Activated naive CD8-positive, alpha-beta T cell treated with anti-CD3 and anti-CD28 coated beads for 36 hours (primary cell): ENCODE measurements at places on chromosomes 13 and 19.

GRCh38 chr19:37695144-37695899, 24.2 kb downstream of the ZNF607 start:
- no peak overlapping the region for H3K4me3 ChIP-seq
- H3K4me1 ChIP-seq = peaks cover 6% of the 10 kb centered on the region
- H3K36me3 ChIP-seq = peaks cover 52% of the 10 kb centered on the region

- H3K36me3 ChIP-seq = peaks cover 4% of the 10 kb centered on the region
- H3K27ac ChIP-seq = no peak overlapping the region
- H3K4me1 ChIP-seq = peaks cover 19% of the 10 kb centered on the region
- H3K4me3 ChIP-seq = peak overlapping the region; percentile 73
Measured at GRCh38 chr19:13022859-13023636, 27.8 kb downstream of the NFIX start.

DNA sequence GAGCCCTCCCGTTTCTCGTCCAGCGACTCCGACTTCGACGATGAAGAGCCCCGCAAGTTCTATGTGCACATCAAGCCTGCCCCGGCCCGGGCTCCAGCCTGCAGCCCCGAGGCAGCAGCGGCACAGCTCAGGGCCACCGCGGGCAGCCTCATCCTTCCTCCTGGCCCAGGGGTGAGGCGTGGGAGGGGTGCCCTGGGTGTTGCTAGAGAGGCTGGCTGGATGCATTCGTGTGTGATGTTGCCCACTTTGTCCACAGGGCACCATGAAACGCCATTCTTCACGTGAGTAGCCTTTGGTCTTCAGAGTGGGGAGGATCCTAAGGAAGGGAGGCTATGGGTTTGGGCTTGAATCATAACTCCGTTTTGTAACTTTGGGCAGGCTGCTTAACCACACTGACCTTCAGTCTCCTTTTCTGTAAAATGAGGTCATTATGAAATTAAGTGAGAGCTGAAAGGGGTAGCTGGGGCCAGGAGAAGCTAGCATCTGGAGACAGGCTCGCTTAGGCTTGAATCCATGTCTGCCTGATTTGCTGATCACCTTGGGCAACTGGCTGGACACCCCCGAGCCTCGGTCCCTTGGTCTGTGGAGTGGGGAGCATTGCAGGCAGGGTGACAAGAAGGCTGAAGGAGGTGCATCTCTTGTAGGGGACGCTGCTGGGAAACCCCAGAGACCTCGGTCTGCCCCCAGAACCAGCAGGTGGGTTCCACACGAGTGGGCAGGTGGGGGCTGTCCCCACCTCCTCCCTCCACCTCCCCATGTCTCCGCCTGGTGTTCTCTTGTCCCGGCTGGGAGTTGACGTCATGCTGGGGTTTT, 18.7 kb upstream of the B3GNT3 start:
- no peaks in the 10 kb centered on the region for H3K27me3 ChIP-seq
- H3K4me3 ChIP-seq = no peak overlapping the region
- peaks cover 16% of the 10 kb centered on the region for H3K4me1 ChIP-seq
- peaks cover 37% of the 10 kb centered on the region for H3K36me3 ChIP-seq
- peak overlapping the region; percentile 85 for H3K27ac ChIP-seq

DNA sequence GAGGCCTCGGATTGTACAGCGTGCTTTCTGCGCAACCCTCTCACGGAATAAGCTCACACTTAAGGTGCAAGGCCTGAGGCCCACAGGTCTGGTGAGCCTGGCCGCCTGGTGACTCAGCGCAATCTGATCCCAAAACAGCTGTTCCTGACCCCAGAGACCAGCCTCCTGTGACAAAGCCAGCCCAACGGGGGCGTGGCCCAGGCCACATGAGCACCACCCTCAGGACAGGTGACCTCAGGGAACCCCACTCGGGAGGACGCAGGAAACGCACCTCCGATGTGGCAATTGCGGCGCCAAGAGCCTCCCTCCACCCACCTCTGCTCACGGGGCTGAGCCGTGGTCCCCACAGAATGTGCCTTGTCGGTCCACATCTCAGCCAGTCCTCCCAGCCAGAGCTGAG, 26.4 kb downstream of the GRTP1 start:
- H3K27ac ChIP-seq = no peak overlapping the region
- H3K27me3 ChIP-seq = peaks cover 8% of the 10 kb centered on the region
- no peak overlapping the region for H3K4me3 ChIP-seq

DNA sequence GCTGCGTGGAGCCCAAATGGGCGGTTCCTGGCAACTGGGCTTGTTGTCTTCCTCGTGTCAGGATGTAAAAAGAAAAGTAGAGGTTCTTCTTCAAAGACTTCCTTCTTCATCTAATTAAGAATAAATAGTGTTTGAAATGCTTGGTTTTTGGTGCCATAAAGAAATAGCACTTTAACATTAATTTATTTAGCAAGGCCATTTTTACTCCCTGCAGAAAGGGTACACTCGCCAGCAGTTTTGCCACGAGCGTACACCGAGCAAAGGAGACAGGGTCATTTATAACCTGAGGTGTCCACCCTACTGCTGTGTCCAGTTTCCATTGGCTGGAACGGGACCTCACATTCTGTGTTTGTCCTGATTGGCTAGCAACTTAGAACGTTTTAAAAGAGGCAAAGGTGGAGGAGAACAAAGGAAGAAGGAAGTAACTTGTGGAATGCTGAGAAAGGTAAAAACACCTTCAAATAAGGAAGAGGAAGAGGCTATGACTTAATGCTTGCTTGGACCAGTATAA, 21.8 kb upstream of the OR10H1 start:
- peaks cover 3% of the 10 kb centered on the region for H3K36me3 ChIP-seq
- peak; percentile 8 for DNase-seq
- peak overlapping the region; percentile 88 for H3K4me3 ChIP-seq
- peak overlapping the region; percentile 97 for H3K27ac ChIP-seq

DNA sequence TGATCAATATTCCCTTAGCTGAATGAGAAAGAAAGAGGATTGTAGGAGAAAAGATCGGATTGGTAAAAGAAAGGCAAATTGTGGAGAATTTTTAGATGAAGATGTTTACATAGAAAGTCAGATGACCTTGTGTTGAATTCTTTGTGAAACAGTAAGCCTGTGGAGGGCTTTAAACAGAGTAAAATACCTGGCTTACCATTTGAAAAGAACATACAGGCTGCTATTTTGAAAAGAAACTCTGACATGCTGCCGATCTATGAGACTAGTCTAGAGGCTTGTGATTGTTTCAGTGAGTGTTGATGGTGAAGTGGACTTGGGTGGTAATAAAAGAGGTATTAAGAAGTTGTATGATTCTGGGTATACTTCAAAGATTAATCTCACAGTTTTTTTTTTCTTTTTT, 938.9 kb upstream of the PRR20A start:
- no peak for DNase-seq
- no peak overlapping the region for H3K27ac ChIP-seq
- H3K36me3 ChIP-seq = no peaks in the 10 kb centered on the region
- H3K4me1 ChIP-seq = no peaks in the 10 kb centered on the region

DNA sequence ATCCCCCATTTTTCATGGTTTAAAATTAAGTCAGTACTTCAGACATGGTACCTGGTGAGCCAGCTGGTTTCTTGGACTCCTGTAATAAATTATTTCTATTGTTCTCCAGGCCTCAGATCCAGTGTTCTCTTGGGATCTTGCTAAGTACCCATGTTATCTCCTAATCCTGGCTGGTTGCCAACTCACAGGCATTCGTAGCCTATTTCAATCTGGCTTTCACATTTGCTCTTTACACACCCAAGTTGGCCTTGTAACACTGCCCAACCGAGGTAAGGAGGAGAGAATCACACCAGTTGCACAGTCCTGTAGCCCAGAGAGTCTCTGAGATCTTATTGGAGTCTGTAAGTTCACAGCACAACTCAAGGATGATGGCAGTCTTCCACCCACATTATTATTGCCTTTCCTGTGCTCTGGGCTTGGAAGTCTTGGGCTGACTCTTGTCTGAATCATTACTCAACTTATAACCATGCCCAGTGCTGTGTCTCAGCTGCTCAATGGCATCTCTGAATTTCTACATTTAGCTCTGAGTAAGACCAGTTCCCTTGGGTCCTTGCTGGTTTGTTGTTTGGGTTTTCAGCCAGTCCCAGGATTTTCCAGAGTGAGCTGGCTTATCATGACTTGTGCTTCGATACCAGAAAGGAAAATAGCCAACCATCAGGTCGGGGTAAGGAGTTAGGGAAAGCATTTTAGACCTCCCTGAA, 76.6 kb upstream of the KLF12 start:
- H3K27ac ChIP-seq = no peak overlapping the region
- H3K27me3 ChIP-seq = no peaks in the 10 kb centered on the region
- no peaks in the 10 kb centered on the region for H3K36me3 ChIP-seq
- H3K4me3 ChIP-seq = no peak overlapping the region

DNA sequence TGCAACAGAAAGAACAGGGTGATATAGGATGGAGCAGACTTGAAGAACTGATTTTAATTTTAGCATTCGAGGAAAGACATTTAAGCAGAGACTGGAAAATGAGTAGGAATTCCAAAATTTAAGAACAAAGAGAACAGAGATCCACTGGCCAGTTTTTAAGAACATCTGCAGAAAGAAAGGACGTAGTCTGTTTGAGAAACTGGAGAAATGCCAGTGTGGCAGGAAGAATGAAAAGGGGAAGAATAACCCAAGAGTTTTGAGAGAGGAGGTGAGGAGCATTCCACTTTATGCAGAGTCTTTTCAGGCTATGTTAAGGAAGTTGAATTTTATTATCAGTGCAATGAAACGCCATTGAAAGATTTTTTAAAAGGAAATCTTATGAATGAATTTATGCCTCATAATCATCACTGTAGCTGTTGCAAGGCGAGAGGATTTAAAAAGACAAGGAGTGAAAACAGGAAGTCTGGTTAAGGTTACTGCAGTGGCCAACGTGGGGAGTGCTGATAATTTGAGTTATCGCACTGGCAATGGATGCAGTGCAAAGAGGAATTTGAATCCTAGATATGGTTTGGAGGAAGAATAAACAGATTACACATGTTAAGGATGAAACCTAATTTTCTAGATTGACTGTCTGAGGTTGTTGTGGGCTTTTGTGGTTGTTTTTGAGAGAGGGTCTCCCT, 253.8 kb downstream of the DACH1 start:
- peaks cover 1% of the 10 kb centered on the region for H3K4me1 ChIP-seq
- no peaks in the 10 kb centered on the region for H3K27me3 ChIP-seq
- H3K36me3 ChIP-seq = no peaks in the 10 kb centered on the region
- H3K4me3 ChIP-seq = no peak overlapping the region
- DNase-seq = no peak
- H3K27ac ChIP-seq = no peak overlapping the region

- H3K4me3 ChIP-seq = no peak overlapping the region
- H3K4me1 ChIP-seq = no peaks in the 10 kb centered on the region
- H3K36me3 ChIP-seq = no peaks in the 10 kb centered on the region
- H3K27me3 ChIP-seq = no peaks in the 10 kb centered on the region
- no peak for DNase-seq
Measured at GRCh38 chr13:113398963-113399754, 35.2 kb upstream of the GRTP1 start.

- H3K36me3 ChIP-seq = no peaks in the 10 kb centered on the region
- H3K27me3 ChIP-seq = no peaks in the 10 kb centered on the region
- H3K4me3 ChIP-seq = no peak overlapping the region
- H3K4me1 ChIP-seq = no peaks in the 10 kb centered on the region
Measured at GRCh38 chr13:45432737-45433380, 14.7 kb upstream of the SLC25A30 start.

- no peaks in the 10 kb centered on the region for H3K36me3 ChIP-seq
- no peaks in the 10 kb centered on the region for H3K27me3 ChIP-seq
- H3K27ac ChIP-seq = no peak overlapping the region
- H3K4me1 ChIP-seq = peaks cover 28% of the 10 kb centered on the region
- no peak for DNase-seq
- no peak overlapping the region for H3K4me3 ChIP-seq
Measured at GRCh38 chr19:12784394-12784870, 6.9 kb upstream of the JUNB start.
